ENCODE measurements at places on chromosomes 2 and 18.

GRCh38 chr2:14998546-14998945, 366.0 kb downstream of the LRATD1 start:
- no peak for DNase-seq

DNA sequence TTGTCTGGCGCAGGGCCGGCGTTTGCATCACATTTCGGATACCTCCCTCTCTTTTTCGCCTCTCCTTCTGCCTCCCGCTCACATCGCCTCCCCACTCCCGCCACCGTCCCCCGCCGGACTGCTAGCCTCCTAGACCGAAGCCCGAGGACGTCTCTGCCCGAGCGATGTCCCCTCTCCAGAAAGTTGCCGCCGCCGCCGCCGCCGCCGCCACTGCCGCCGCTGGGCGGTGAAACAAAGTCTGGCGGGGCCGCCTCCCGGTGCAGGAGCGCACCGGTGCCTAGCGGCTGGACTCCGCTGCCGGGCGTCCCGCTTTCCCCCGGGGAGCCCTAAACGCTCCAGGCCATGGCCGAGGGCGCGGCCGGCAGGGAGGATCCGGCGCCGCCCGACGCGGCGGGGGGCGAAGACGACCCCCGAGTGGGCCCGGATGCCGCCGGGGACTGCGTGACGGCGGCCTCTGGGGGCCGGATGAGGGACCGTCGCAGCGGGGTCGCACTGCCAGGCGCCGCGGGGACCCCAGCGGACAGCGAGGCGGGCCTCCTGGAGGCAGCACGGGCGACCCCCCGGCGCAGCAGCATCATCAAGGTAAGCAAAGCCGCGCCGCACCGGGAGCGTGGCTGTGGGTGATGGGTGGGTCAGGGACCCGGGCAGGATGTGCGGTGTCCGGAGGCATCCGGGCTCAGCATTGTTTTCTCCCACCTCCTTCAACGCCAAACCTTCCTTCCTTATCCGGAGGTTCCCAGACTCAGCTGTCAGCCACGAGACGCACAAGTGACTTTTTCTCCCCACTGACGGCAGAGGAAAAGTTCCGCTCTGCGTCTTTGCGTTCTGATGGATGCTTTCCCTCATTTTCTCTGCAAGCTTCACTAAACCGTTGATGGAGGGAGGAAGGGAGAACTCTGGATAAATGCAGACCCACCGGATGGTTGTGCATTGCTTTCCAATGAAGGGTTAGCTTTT, 643 bp downstream of the PLCL1 start:
- peak; percentile 7 for DNase-seq

GRCh38 chr2:24153478-24153877, 21.4 kb upstream of the FAM228A start:
- no peak for DNase-seq

DNA sequence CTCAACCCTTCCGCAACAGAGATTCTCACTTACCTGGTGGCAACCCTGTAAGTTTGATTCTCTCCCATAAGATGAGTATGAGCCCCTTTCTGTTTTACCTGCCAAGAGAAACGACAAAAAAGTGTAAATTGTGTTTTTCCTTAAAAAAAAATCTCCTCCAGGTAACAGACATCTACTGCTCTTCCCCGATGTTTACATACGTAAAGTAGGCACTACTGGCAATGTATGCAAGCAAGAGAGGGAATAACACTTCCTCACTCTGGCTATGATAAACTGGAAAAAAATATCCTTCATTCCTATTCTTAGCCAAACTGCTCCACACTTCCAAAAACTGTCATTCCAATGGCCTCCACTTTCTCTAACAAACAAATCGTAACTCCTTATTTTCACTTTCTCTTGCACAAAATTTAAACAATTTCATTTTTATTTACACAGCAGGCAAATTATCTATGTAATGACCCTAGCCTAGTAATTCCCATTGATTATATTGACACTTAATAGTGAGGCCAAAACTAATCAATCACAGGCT, 184.5 kb downstream of the TCF4 start:
- no peak for DNase-seq

DNA sequence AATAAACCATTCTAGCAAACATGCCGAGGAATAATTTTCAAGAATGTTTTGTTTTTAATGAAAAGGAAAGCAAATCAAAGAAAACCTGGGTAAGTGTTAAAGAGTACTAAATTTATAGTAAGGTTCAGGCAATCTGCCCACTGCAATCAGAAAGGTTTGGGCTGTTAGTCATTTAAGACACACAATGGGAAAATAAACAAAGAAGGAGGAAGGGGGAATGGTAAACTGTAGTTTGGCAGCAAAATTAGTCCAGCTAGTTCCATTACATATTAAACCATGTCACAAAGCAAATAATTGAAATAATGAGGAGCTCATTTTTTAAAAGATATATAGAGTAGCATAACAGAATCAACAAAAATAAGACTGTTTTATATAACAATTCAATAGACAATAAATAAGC, 87.5 kb upstream of the COPS8 start:
- no peak for DNase-seq

Measured in T47D (cell line).